ENCODE measurements at places on chromosomes 16 and 17.

GRCh38 chr17:28871056-28871579 is 16.3 kb downstream of the ERAL1 start:
- DNase-seq, result peak; percentile 54

DNA sequence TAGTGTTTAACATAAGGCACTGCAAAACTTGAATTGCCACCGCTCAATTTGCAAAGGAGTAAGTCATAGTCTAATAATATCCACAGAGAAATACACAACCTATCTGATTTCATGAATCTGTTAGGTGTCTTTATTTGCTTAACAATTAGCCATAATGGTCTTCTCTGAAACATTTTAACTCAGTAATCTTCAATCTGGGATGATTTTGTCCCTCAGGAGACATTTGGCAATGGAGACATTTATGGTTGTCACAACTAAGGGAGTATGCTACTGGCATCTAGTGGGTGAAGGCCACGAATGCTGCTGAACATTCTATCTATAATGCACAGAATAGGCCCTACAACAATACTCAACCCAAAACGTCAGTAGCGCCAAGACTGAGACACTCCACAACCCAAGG is 4.3 kb downstream of the UBE2G1 start:
- DNase-seq, result no peak

- peak; percentile 93 for DNase-seq
These were observed at the start of gene CYB5D1 for GRCh38 chr17:7857713-7858521. TSS of gene CYB5D1 (plus strand) at chr17:7858003. CDS start at chr17:7858135, 132 bp downstream.

DNA sequence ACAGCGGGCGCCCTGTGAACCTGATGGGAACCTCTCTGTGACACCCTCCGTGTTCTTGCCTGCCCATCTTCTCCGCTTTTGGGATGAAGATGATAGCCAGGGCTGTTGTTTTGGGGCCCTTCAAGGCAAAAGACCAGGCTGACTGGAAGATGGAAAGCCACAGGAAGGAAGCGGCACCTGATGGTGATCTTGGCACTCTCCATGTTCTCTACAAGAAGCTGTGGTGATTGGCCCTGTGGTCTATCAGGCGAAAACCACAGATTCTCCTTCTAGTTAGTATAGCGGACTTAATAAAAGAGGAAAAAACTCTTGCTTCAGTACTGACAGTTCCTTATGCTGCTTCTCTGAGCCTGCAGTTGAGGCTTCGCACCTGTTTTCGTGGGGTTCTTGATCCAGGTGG is 10.5 kb downstream of the CDK5RAP3 start:
- no peak for DNase-seq

- DNase-seq, result no peak
These were observed 18.0 kb downstream of the ALOX12B start for GRCh38 chr17:8069587-8069860.

DNA sequence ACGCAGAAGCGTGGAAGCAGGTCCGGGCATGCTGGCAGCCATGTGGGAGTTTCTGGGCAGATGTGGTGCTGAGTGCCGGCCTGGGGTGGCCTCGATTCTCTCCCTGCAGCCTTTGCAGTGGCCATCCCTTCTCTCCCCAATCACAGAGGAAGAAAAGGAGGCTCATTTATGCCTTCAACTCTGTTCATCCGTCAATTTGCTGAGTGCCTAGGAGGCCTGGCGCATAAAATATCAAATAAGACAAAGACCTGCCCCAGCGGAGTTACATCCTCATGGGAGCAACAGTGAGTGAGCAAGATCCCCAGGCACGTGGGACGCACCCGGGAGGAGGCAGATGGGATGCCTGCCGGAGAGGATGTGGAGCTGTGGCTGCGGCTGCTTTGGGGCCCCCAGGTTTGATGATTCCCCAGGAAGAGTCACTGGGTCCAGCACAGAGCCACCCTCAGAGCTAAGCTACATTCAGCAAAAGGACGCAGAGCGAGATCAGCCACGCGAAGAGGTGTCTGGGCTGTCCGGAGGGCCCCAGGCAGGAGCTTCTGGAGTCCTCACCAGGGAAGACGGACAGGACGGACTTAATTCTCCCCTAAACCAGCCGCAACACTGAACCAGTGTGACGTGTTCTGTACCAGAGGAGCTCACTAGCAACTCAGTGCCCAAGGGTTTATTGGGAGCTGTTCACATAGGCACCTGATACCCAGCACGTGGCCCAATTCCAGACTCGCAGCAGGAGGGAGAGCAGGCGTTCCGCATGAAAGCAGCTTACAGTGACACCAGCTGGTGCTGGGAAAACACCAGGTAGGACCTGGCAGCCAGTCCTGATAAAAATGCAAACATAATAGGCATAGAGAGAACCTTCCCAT is 11.3 kb downstream of the CA5A start:
- no peak for DNase-seq

- no peak for DNase-seq
These were observed 77.6 kb upstream of the LHX1 start for GRCh38 chr17:36859706-36860105.

DNA sequence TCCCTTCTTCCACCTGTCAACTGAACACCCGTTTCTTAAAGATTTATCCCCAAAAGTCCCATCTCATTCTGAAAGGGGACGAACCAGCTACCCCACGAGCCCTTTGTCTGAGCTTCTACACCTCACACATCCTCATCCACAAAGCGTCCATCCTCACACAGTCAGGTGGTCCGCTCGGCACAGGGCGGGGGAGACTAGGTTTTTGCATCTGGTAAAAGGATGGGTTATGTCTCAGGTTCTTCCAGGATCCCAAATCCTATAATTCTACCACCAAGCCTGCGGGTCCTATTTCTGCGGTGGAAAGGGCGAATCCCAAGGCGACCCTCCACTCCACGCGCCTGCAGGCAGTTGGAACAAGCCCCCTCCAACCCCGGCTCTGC is 458 bp downstream of the GFOD2 start:
- DNase-seq, result peak; percentile 40

DNA sequence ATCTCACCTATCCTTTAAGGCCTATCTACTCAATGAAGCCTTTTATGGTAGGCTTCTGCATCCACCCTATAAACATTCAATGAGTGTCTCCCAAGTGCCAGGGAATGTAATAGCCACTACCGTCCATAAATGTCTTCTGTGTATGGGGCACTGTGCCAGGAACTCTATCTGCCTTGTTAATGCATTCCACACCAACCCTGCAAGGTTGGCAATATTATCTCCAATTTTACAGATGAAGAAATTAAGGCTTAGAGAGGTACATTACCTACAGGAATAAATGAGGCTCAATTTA is 20.0 kb downstream of the MAP3K14 start:
- DNase-seq, result no peak

GRCh38 chr16:65494080-65494479 is 372.2 kb upstream of the CDH11 start:
- no peak for DNase-seq

GRCh38 chr17:57422574-57423164 is 166.3 kb downstream of the MSI2 start:
- peak; percentile 49 for DNase-seq

DNA sequence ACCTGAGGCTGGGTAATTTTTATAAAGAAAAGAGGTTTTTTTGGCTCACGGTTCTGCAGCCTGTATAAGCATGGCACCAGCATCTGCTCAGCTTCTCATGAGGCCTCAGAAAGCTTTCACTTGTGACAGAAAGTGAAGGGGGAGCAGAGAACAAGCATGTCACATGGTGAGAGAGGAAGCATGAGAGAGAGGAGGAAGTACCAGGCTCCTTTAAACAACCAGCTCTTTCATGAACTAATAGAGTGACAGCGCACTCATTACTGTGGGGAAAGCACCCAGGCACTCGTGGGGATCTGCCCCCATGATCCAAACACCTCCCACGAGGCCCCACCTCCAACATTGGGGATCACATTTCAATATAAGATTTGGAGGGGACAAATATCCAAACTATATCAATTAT is 86.8 kb downstream of the USP32 start:
- DNase-seq, result no peak

GRCh38 chr16:11903906-11904305 is 11.8 kb downstream of the GSPT1 start:
- DNase-seq, result no peak

DNA sequence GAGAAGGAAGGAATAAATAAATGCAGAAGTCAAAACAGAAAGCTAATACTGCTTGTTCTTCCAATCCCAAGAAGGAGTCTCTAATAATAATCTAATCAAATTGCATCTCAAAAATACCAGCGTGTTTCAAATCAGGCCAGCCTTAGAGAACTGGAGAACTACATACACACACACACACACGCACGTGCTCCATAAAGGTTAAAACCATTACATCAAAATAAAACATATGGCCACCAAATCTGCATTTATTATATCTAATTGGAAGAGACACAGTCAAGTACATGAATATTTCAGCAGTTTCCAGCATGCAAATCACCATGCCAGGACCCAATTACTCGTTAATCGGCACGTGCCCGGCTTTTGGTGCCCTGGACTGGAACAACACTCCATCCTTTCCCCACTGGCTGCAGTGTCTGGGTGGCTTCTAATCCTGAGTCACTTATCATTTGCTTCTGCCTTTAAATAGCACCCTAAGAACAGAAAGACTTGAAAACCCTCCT is 20.4 kb upstream of the KDM8 start:
- DNase-seq, result no peak

DNA sequence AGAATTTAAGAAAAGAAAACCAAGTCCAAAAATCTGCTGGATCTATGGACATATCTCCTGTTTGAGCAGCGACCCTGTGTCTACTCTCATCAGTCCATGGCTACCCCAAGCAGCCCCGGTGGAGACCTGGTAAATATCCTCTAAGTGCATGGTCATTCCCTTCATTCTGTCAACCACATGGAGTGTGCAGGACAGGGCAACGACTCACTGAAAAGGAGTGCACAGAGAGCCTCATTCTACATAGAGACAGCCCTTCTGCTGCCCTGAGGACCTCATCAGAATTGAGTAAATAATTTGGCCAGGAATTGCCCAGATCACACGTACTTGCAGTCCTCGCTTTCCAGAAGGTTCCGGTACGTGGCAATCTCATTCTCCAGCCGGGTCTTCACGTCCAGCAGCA is 3.0 kb downstream of the KRT38 start:
- DNase-seq, result no peak

GRCh38 chr17:19725486-19725885 is 9.1 kb upstream of the SLC47A2 start:
- no peak for DNase-seq

DNA sequence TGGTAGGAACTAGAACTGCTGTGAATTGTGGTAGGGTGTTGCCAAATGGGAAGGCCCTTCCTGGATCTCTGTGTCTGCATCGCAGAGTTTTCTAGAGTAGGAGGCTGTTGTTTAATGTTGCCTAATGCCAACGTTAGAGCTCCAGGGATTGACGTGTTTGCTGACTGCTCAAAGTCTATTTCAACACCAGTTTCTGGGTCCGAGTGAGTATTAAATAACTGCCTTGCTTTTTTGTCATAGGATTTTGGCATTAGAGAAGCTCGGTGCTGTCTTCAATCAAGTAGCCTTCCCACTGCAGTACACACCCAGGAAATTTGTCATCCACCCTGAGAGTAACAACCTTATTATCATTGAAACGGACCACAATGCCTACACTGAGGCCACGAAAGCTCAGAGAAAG is 40.0 kb downstream of the SF3B3 start:
- no peak for DNase-seq

DNA sequence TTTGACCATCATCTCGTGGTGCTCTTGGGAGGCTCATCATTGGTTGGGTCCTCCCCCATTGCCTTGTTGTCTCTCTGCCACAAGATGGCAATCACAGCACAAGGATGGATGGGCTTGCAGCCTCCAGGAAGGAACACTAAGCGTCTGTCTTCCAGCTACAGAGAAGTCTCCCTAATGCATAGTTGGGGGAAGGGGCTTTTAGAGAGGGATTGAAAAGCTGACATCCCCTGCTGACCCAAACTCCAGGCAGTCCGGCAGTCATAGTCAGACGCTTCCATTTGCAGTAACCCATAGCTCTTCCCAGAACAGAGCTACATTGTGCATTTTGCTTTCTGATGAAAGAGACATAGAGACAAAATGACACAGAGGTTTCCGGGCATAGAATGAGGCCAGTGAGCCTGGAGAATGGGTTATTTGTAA is 111.4 kb downstream of the UTP18 start:
- DNase-seq, result peak; percentile 23

- no peak for DNase-seq
These were observed 22.5 kb downstream of the SLC38A10 start for GRCh38 chr17:81272616-81273015.

DNA sequence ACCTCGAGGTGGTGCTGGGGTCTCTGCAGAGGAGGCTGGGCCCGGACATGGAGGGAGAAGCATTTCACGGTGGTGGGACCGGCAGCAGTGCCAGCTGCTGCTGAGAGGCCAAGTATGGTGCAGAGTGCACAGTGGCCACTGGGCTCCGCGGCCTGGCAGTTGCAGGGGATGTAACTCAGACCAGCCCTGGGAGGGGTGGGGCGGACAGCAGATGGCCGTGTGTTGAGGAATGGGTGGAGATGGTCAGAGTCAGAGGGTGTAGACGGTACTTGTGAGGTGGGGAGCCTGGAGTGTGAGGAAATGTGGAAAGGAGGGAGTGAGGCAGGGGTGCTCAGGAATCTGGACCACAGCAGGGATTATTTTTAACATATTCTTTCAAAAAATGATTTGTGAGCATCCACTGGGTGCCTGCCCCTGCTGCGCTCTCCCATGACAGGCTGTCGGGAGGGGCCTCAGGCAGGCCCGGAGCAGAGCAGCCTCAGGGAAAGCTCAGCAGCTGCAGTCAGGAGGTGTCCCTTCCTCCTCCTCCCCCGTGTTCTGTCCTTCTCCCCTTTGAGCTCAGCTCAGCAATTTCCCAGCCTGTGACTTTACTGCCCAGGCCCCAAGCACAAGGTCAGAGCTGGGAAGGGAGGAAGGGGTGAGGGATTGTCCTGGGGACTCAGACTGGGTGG is 113.1 kb downstream of the RAP1GAP2 start:
- DNase-seq, result no peak

DNA sequence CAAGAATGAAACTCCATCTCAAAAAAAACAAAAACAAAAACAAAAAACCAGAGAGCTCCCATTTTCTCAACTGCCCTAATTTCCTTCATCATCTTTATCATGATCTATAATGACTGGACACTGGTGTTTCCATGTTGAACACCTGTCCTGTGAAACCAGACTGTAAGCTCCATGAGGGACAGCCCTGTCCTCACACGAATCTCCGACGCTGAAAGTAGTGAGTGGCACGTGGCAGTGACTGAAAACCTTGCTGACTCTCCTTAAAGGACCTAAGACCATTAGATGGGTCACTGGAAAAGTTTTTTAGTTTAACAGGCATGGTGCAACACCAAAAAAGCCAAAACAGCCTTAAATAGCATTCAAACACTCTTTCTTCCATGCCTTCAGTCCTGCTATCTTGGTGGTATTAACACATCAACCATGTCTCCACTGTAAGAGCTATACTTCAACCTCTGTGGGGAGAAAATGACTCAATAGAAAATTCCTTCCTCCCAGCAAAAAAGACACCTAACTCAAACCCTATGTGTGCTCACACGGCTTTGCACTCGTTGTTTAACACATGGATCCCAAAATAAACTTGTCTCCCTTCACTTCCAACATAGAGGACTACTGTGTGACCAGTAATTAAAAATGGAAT is 8.3 kb downstream of the AXIN2 start:
- DNase-seq, result no peak

GRCh38 chr16:23131931-23132621 is 17.2 kb downstream of the USP31 start:
- no peak for DNase-seq

- no peak for DNase-seq
These were observed 36.7 kb upstream of the ERCC4 start for GRCh38 chr16:13883276-13883675.
